ENCODE measurements at places on chromosomes 11 and 22. TPM values are rescaled to one million over a fixed set of nuclear protein-coding genes. Genes with fewer than 3 reads are reported as not detected.

DNA sequence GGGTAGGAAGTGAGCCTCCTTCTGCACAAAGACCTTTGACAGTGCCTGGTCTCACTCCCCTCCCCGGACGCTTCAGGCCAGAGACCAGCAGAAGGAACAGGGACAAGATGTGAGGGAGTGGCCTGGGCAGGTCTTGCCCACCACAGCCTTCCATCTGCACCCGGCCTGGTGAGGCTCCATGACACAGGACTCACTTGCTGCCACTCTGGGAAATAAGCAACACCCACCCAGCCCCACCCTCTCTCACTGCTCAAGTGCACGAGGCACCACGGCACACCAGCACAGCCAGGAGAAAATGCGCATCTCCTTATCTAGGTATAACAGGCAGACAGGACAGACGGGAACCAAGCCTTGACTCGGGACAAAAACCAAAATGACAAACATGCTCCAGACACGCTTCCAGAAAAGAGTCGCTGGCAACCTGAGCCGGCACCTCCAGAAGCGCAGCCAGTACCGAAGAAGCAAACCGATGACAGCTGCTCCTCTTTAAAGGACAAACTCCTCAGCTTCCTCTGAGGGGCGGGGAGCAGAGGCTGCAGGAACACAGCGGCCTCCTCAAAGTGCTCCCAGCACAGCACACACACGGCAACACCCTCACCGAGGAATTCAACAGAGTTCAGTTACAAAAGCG lies 41.7 kb downstream of the BRD1 start:
- no peaks in the 10 kb centered on the region for H3K27me3 ChIP-seq
- no peak for DNase-seq
- no peak overlapping the region for H3K27ac ChIP-seq

DNA sequence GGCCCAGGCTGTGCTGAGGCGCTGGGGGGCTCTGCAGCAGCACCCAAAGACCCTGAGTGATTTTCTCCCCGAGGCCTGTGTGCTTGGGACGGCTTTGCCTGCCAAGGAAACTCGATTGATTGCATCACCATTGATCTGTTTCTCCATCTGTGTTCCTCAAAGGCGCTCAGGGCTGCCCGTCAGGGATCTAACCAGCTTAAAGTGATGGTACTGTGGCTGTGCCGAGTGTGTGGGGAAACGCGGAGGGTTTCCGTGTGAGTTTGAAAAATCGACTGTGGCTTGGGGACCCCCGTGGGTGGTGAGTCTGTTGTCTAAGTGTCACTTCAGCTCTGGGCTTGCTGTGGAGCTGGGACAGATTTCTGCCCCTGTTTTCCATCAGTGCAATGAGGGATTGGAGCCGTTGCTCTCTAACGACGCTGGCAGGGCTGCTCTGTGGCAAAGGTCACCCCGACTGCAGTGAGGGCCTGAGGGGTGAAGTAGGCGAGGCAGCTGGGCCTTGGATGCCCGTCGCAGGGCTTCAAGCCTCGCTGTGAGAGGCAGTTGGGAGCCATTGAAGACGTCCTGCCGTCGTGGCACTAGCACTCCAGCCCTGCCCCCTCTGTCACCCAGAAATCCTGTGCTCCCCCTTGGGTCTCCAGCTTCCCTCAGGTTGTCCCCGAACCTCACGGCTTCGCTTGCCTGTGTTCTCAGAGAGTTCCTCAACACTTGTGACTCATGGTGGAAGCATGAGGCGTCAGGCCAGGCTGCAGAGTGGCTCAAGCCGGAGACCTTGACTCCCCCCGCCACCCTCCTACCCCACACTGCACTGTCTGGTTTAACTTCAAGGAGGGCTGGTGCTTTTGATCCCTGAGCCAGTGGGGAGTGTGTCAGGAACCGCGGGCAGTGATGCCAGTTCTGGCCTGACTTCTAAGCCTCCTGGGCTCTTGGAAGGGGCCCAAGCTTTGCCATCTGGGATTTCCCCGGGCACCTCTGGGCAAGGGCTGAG lies 21.8 kb downstream of the CACNA1I start:
- H3K27me3 ChIP-seq: peaks cover 8% of the 10 kb centered on the region
- H3K4me3 ChIP-seq: no peak overlapping the region
- no peaks in the 10 kb centered on the region for H3K36me3 ChIP-seq
- H3K27ac ChIP-seq: no peak overlapping the region

DNA sequence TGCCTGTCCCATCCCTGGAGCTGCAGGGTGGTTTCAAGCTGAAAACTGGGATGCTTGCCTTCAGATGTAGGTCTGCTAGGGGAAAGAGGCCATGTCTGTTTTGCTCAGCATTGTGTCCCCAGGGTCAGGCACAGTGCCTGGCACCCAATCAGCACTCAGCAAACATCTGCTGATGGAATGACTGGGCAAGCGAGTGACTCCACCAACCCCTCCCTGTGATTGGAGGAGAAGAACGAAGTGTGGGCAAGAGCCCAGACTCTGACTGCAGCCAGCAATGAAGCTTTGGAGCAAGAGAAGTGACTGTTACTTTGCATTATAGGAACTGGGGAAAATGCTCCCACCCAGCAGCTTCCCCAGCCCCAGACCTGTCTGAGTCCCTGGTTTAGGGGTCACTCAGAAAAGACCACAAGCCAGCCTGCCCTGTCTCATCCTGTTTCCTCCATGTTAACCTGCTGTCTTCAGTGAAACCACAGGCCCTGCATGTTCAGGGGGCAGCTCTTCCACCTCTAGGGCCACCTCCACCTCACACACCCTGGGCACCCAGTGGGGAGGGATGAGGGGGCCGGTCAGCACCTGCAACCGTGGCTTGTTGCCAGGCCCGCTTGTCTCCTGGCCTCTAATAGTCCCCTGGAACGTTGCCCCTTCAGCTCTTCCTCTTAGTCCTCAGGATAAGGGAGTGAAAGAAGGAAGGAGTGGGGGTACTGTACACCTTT lies 147.4 kb downstream of the TRIM29 start:
- peak; percentile 54 for DNase-seq
- H3K4me1 ChIP-seq: no peaks in the 10 kb centered on the region

- no peak overlapping the region for H3K27ac ChIP-seq
- H3K4me1 ChIP-seq: peaks cover 38% of the 10 kb centered on the region
- no peak for DNase-seq
- no peaks in the 10 kb centered on the region for H3K27me3 ChIP-seq
These were observed 75.7 kb downstream of the CYB5R2 start for GRCh38 chr11:7597620-7598019.

DNA sequence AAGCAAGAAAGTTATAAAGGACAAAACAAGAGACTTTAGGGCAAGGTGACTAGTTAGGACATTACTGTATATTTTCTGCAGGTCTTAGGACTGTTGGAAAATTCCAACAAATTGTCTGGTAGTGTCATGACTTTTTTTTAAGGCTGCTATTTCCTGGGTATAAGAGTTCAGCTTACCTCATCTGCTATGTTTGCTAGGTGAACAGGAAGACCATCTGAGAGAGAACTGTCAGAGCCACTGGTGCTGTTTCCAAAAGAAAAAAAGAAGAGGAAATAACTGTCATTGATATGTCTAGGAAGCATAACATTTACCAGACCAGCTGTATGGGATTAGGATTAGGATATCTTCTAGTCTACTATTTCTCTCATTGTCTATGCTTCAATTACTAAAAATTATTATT lies 26.3 kb upstream of the MTCH2 start:
- H3K27ac ChIP-seq: no peak overlapping the region
- no peaks in the 10 kb centered on the region for H3K27me3 ChIP-seq
- DNase-seq: no peak
- no peaks in the 10 kb centered on the region for H3K4me1 ChIP-seq

DNA sequence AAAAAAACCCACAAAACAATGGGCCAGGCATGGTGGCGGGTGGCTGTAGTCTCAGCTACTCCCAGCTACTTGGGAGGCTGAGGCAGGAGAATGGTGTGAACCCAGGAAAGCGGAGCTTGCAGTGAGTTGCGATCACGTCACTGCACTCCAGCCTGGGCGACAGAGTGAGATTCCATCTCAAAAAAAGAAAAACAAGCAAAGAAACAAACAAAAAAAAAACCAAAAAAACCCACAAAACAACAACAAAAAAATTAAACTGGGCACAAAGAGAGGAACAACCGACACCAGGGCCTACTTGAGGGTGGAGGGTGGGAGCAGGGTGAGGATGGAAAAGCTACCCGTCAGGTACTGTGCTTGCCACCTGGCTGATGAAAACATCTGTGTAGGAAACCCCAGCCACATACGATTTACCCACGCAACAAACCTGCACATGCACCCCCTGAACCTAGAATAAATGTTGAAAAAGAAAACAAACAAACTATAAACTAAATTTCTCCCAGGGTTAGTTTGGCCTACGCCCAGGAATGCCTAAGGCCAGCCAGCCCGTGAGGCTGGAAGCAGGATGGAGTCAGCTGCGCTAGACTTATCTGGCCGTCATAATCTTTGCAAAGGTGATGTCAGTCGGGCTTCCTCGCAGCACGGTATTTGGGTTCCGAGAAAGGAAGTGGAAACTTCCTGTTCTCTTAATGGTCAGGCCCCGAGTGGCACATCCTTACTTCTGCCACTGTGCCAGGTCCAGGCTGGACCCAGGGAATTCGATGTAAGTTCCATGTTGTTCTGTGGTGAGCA lies 21.9 kb upstream of the CYB5R3 start:
- H3K36me3 ChIP-seq: no peaks in the 10 kb centered on the region
- no peaks in the 10 kb centered on the region for H3K27me3 ChIP-seq
- DNase-seq: no peak
- H3K4me1 ChIP-seq: peaks cover 5% of the 10 kb centered on the region

- peaks cover 82% of the 10 kb centered on the region for H3K27me3 ChIP-seq
- H3K36me3 ChIP-seq: no peaks in the 10 kb centered on the region
- no peak for DNase-seq
- H3K4me1 ChIP-seq: no peaks in the 10 kb centered on the region
These were observed 2.3 kb upstream of the FGF19 start for GRCh38 chr11:69705901-69706787.

GRCh38 chr22:25172153-25172552 lies 27.5 kb upstream of the CRYBB3 start:
- H3K27ac ChIP-seq: no peak overlapping the region
- no peaks in the 10 kb centered on the region for H3K4me1 ChIP-seq
- H3K36me3 ChIP-seq: no peaks in the 10 kb centered on the region
- no peak for DNase-seq

DNA sequence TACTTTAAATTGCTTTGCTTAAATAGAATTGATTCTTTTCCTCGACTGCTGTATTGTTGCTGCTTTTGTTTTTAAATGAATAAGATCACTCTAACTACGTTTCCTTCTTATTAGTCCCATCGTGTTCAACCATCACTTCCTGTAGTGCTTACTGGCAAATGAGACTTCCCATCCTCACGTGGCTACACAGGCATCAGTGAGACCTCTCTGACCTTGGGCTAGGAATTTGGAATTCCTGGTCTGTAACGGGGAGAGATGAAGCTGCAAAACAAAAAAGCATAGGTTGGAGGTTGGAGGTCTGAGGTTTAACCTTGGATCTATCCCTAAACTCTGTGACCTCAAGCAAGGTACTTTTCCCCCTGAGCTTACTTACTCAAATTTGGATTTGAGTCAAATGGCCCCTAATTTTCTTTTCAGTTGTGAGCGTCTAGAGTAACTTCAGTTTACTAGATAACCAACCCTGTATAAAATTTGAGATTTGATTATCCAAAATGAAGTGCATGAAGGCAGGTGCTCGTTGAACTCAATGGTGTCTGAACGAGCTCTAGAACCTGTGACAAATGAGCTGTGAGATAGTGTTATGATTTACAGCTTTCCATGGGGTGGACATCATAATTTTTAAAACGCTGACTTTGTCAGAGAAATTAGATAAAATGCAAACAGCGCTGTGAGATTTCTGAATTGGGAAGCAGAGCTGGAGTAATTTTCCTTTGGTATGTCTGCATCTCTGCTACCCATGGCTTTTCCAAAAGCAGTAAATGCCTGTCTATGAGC lies 151.2 kb downstream of the DBX1 start:
- H3K27me3 ChIP-seq: no peaks in the 10 kb centered on the region
- no peaks in the 10 kb centered on the region for H3K36me3 ChIP-seq
- no peak overlapping the region for H3K4me3 ChIP-seq
- no peak overlapping the region for H3K27ac ChIP-seq

- no peaks in the 10 kb centered on the region for H3K27me3 ChIP-seq
- DNase-seq: peak; percentile 99
- H3K4me1 ChIP-seq: peaks cover 38% of the 10 kb centered on the region
- no peaks in the 10 kb centered on the region for H3K36me3 ChIP-seq
- peak overlapping the region; percentile 97 for H3K27ac ChIP-seq
These were observed 203.0 kb upstream of the SORL1-AS1 start for GRCh38 chr11:121655537-121656327.

DNA sequence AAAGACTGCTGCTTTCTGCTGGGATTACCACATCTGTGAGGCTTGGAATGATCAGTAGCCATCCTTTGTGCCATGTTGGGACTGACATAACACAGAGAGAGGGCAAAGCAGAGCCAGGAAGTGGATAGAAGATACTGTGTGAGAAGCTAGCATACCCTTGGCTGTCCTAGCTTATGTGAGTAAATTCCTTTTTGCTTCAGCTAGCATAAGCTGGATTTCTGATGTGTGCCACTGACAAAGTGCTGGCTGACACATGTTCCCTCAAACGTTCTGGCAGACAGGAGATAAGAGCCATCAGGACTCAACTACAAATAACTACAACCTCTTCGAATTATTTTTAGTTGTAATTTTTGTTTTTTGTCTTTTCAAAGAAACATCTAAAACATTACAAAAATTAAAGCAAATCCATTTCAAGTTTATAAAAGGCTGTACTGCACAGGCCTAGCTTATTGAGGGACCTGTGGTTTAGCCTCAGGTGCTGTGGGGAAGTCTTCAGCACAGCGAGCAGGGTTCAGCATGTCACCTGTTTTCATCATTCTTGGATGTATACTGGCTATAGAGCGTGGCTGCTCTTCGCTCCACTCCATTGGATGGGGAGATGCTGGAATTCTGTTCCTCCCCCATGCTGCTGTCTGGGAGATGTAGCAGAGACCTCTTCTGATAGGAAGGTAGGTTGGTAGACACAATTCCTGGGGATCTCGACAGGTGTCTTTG lies 120.9 kb downstream of the SWAP70 start:
- no peaks in the 10 kb centered on the region for H3K27me3 ChIP-seq
- DNase-seq: no peak
- no peak overlapping the region for H3K4me3 ChIP-seq

IL17REL gene
- not detected for total RNA-seq

HEPN1 gene
- not detected for total RNA-seq

MS4A6E gene
- total RNA-seq: not detected

C11orf52 gene
- 3.5 TPM for total RNA-seq

RBFOX2 gene
- total RNA-seq: 136 TPM

Data from GM23248 (cell line).